Right forelimb (tissue), 1 donor: ENCODE measurements at places on chromosomes 11 and 22.

GRCh38 chr11:64848214-64848825 is 3.9 kb upstream of the CDC42BPG start:
- DNase-seq = no peak

DNA sequence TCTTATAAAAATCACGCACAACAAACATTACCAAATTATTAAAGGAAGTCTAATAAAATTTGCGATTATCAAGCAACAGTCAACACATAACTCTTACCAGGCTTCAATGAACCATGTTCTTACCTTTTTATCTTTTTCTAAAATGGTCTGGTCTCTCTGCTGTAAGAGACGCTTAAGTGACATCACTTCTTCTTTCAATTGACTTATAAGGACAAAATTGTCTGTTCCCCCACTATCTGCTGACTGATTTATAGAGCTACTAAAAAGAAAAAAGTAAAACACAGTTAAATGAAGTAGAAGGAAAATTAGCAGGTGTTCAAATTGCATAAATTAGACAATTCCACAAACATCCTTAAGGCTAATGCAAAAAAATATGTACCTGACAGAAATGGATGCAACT is 10.9 kb downstream of the FAM76B start:
- no peak for DNase-seq

DNA sequence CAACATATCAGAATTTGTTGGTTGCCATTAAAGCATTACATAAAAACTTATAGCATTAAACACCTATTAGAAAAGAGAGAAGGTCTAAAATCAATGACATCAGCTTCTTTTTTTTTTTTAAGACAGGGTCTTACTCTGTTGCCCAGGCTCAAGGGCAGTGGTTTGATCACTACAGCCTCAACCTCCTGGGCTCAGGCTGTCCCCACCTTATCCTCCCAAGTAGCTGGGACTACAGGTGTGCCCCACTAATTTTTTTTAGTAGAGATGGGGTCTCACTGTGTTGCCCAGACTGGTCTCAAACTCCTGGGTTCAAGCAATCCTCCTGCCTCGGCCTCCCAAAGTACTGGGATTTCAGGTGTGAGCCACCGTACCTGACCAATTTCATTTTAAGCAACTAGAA is 57.9 kb downstream of the ARHGEF12 start:
- DNase-seq = no peak

DNA sequence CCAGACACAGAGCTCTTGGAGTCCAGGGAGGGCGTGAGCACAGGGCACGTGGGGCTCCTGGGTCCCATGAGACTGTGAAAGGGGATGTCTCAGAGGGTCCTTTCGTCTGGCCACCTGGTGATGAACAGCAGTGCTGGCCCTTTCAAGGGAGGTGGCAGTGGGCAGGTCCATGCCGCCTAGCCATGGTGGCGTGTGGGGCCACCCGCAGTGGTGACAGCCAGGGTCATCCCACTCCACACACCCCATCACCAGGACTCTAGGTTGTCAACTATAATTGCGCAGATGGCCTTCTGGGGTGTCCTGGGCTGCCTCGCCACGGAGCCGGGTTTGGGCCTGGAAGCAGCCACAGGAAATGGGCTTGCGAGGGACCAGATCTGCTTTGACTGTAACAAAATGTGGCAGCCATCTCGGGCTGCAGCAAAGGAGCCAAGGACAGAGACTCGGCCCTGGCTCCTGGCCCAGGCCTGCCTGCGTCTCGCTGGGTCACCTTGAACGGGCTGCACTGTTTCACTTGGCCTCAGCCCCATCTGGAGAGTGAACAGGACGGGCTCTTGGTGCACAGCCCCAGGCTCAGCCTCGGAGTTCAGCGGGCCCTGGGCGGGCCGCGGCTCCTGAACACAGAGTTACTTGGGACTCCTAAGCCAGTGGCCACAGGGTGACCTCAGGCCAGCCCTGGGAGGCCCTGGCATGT is 1350.5 kb downstream of the BRD1 start:
- DNase-seq = no peak

GRCh38 chr22:41009222-41009948 is 58.2 kb downstream of the RBX1 start:
- no peak for DNase-seq

DNA sequence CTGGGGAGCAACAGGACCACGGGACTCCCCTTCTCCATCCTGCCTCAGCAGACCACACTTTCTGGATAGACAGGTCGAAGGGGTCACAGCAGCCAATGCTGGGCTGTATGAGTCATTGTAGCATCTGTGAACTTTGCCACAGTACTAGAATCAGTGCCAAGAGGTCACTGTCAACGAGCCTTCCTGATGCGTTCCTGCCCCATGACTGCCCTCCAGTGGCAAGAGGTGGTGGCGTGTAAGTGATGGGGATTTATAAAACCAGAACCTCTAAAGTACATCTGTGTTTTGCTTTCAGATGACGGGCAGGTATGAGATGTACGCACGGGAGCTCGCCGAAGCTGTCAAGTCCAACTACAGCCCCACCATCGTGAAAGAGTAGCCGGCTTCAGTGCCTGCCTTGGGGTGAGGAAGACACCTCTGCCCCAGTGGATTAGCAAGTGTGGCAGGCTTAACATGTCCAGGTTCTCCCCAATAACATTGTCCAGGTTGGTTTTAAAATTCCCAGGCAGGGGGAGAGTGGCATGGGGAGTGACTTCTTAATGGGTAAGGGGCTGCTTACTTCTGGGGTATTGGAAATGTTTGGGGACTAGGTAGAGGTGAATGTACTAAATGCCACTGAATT is 29.4 kb downstream of the GUCD1 start:
- peak; percentile 71 for DNase-seq

- no peak for DNase-seq
Observed at GRCh38 chr11:133955945-133956421, 785 bp downstream of the IGSF9B start.

DNA sequence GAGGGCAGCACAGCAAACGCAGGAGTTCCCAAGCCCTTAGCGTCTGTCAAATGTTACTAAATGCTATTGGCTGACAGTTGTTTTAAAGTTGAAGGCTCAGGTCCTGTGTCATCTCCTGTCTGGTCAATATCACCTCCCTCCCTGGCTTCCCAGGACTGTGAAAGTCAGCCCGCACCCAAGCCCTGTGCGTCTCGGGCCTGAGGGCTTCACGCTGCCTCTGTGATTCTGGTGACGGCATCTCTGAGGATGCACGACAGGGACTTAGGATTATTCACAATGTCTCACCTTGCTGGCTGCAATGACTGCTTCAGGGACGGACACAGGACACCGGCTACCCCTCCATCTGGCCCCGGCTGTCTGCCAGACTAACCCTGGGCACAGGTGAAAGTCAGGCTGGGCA is 415.3 kb downstream of the CTTN start:
- no peak for DNase-seq

- peak; percentile 61 for DNase-seq
Observed at GRCh38 chr11:11510939-11511338, 110.9 kb downstream of the GALNT18 start.

- DNase-seq = peak; percentile 76
Observed at GRCh38 chr22:50184004-50184901, 1.5 kb upstream of the TRABD start.

- DNase-seq = no peak
Observed at GRCh38 chr22:20636945-20637344, 129.5 kb downstream of the MED15 start.

DNA sequence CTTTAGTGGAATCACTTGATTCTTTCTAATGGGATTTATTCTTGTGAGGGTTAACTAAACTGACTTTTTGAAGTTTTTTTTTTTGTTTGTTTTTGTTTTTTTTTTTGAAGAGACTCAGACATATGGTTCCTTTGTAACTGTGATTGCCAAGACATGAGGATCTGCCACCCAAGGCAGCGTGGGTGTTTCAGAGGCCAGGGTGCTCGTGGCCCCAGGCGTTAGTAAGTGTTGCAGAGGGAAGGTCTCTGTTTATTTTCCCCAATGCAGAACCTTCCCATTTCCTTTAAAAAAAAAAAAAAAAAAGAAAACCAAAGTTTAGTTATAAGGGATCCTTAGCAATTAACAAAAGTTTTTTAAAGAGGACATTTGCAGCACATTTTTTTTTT is 94.8 kb downstream of the CTTN start:
- no peak for DNase-seq

- no peak for DNase-seq
Observed at GRCh38 chr11:78314762-78315161, 102.9 kb downstream of the GAB2 start.

DNA sequence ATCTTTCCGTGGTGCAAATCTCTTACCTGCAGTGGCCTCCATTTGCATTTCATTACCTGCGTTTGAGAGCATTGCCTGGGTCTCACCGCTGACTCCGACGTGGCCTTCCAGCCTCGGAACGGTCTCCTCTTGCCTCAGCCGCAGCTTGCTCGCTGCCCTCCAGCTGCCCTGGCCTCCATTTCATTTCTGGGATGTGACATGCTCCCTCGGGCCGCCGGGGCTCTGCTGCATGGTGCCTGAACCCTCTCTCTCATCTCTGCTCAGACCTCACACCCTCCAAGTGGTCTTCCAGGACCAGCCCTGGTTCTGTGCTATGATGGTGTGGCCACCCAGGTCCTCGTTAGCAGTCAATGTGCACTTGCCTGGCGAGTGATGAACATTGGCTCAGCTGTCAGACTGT is 229.2 kb downstream of the TBC1D22A start:
- DNase-seq = no peak

DNA sequence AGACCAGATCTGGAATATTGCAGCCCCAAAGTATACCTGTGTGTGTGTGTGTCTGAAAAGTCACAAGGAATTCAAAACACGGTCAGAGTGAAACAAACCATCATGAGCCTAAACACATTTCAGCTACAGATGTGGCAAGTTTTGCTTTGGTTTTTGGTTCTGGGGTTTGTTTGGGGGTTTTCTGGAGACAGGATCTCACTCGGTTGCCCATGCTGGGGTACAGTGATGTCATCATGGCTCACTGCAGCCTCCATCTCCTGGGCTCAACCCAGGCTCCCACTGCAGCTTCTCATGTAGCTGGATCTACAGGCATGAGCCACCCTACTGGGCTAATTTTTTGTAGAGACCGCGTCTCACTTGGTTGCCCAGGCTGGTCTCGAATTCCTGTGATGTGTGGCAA is 41.4 kb upstream of the PHF21A start:
- DNase-seq = no peak

DNA sequence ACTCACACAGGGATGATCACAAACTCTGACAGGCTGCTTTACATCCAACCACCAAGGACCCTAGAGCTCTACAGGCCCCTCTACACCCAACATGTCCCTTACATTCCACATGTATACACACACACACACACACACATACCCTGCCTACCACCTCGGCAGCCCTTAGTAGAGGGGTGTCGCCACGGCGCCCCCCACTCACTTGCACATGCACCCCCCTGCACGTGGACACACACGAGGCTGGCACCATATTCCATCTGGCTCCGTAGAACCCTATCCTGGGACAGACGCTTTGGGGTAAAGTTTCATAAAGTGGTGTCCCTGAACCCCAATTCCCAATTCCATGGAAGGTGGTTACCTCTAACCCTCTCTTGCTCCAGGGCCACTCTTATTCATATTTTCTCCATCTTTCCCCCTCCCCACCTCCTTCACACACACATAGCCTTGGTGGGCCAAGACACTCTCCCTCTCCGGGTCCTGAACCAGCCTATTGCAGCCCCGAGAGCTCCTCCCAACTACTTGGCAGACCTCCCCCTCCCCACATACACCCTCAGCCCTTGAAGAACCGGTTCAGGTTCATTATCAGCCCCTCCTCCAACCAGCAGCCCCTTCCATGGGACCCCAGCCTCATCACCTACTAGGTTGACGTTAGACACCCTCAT is 809 bp downstream of the PDE2A start:
- no peak for DNase-seq

DNA sequence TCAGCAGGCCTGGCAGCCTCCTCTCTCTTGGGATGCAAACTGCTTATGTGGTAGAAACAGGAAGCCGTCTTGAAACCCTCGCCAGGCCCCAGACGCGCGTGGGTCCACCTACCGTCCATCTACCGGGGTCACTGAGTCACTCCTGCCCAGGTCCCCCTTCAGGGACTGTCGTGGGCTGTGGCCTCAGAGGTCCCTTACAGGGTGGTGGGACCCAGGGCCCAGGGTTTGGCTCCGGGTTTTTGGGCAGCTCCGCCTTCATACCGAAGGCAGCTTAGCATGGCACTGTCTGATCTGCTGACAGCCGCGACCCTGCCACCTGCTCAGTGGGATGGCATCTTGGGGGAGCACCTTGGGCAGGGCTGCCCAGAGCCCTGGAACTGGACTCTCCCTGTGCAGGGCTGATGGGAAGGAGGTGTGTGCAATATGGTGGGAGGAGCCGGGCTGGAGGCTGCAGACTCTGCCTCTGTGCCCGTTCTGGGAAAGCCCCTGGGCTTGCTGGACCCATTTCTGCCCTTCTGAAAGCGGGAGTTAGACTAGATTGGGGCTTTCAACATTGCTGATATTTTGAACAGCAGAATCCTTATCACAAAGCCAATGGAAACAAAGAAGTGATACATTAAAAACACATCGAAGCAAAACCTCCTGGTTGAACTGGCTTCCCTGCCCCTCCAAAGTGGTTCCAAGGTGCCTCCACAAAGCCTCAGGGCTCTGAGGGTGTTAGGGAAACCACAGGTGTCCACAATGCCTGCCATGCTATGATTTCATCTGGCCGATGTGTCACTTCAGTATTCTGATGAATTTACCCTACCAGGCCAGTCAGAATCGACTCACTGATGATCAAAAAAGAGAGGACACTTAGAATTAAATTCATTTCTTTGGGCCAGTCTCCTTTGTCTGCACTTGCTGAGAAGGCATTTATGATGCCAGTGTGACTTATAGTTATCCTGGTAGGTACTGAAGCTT is 316.5 kb downstream of the KIRREL3 start:
- no peak for DNase-seq

DNA sequence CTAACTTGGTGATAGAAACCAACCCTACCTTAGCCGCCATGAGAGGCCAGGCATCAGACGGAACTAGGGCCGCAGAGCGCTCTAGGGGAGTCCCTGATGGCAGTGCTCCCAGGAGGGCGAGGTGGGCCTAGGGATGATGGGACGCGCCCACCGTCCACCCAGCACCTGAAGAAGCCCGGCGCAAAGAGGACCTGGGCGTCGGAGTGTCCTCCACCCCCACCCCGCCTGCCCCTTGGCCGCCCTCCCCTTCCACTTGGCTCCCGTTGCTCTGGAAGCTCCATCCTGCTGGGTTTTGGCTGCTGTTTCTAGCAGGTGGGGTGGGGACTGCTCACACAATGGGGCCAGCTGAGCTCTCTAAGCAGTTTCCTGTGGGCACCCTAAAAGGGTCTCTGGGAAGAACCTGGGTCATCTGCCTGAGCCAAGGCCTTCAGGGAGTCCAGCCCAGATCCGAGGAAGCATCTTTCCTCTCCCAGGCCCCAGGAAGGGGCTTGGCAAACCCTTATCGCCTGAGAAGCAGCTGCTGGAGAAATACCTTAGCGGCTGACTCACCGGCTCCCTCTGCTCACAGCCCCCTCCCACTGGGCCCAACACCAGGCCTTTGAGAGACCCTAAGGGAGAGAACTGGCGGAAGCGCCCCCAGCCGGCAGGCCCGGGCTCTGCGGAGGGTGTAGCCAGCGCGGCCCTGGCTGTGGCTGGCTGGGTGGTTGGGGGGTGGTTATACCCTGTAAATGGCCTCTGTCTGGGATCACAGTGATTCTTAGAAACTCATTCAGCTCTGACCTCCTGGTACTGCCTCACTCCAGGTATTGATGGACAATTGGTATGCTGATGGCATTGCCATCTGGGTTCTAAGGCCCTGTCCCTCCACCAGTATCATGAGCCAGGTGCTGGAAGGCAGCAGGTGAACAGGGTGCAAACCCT is 19.3 kb downstream of the CREB3L1 start:
- peak; percentile 85 for DNase-seq
